ENCODE measurements at places on chromosomes 3 and 15.

GRCh38 chr3:14869917-14870782, 51.4 kb downstream of the FGD5 start:
- no peak for DNase-seq

GRCh38 chr3:50267280-50267913, 1.6 kb upstream of the SEMA3B start:
- no peak for DNase-seq

GRCh38 chr3:193119926-193120325, 121.1 kb upstream of the PLAAT1 start:
- DNase-seq, result no peak

- DNase-seq, result no peak
Observed at GRCh38 chr3:76976996-76977395, 62.9 kb upstream of the ROBO2 start.

GRCh38 chr3:50445919-50446318, 57.5 kb downstream of the CACNA2D2 start:
- DNase-seq, result no peak

- no peak for DNase-seq
Observed at GRCh38 chr3:115922681-115923347, 299.5 kb downstream of the GAP43 start.

DNA sequence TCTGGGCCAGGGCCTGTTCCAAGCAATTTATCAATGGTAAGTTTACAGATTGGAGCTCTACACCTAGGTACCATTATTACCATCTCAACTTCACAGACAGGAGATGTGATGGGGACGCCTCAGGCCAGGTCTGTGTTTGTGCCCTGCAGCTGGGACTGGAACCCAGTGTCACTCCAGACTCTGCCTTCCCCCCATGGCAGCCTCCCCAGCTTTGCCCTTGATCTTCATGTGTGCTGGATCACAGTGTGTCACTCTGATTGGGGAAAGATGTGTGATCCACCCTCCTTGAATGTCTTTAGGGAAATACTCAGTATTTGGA, 59.6 kb downstream of the MGLL start:
- DNase-seq, result no peak

GRCh38 chr3:83011481-83011880, 1250.0 kb upstream of the GBE1 start:
- no peak for DNase-seq

DNA sequence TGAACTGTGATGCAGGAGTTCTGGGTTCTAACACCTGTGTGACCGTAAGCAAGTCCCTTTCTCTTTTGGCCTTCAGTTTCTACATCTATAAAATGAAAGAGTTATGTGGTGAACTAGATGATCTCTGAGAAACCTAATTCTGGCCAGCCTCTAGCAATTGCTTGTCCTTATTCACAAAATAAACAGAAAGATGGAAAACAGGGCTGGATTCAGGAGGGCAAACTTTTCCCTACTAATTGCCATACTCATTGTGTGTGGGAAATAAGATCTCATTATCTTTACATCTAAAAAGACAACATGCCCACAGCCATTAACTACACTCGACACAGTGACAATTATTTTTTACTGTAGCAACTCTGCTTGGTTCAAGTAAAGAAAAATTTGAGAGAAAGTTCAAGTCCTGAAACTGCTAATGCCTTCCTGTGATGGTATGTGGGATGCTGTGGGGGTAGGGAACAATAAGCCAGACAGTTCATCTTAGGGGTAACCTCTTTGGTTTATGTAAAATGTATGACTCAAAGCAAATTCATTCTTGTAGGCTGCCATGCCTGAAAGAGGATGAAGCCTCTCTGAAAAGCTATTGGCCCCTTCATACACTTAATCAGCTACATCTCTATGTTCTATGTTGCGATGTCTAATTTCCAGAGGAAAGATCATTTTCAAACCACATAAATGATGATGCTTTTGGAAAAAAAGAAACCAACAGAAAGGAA, 177.6 kb upstream of the BCL6 start:
- no peak for DNase-seq

- no peak for DNase-seq
Observed at GRCh38 chr15:95897651-95898050, 432.8 kb upstream of the NR2F2 start.

- no peak for DNase-seq
Observed at GRCh38 chr3:24166515-24166914, 221.4 kb downstream of the NR1D2 start.

Data from effector CD8-positive, alpha-beta T cell (primary cell).